Right forelimb (tissue), 1 donor: ENCODE measurements at places on chromosomes 4 and X.

GRCh38 chrX:79268788-79269187, 98.3 kb downstream of the ITM2A start:
- DNase-seq: no peak

- no peak for DNase-seq
Observed at GRCh38 chr4:148716431-148717052, 274.3 kb upstream of the NR3C2 start.

GRCh38 chr4:62454535-62454934, 1254.4 kb downstream of the ADGRL3 start:
- no peak for DNase-seq

DNA sequence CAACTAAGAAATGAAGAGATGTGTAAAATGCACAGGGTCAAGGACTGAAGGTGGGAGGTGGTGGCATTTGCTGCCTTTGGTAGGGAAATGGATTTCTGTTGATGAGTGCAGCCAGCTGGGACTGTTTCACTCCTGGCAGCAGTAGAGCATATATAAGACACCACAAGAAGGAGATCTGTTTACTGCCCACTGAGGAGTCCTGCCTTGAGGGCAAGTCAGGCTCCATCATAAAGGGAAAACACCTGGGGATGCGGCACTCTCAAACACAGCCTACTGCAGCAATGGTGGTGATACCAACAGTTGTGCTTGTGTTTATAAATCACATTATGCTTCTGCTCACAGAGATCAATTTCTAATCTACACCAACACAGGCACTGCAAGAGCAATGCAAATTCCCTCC, 222.1 kb downstream of the TACR3 start:
- no peak for DNase-seq

DNA sequence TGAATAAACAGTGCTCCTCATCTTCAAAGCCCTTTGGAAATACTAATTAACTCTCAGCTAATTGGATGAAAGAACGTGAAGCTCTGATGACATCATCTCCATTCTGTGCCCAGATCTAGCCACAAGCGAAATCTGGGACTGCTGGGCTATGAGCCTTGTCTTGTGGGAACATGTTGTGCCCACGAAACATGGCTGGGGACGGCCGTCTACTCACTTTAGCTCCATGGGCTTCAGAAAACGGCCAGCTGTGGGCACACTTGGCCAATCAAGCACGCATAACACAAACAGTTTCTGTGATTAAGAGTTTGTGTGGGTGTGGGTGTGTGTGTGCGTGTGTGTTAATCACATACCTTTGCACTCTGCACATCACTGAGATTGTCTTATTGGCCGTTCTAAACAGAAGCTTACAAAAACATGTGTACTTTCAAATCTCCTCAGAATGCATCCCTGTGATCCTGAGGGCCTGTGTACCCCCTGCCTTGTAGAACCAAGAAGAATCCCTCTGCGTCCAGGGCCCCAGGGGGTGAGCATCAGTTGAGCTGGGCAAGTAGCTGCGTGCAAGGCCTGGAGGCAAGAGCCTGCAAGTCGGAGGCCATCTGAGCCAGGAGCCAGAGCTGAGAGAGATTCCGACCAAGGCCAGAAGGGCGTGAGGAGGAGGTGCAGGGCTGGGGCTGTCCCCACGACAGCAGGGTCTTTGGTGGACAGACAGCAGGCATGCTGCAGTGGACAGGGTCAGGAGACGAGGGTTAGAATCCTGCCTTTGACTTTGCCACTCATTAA, 18.7 kb upstream of the ZNF185 start:
- DNase-seq: no peak

GRCh38 chr4:74016068-74016467, 17.6 kb upstream of the CXCL5 start:
- no peak for DNase-seq

DNA sequence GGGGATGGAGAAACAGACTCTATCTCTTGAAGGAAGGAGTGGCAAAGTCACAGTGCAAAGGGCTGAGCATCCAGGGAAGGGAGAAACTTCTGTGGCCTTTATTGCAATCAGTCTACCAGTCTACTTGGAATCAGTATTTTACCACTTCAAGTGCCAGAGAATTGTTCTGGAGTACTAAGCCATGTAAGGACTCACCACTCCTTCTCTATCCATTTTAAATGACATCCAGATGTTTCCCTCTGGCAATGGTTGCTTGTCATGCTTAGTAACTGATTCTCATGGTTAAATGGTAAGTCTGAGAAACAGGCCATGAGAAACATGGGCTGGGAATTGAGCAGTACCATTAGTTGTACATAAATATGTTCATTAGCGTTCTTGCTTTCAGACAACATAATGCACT, 21.1 kb upstream of the SMIM10 start:
- no peak for DNase-seq

GRCh38 chr4:136441629-136442282, 1090.5 kb downstream of the PCDH18 start:
- no peak for DNase-seq

- DNase-seq: no peak
Observed at GRCh38 chr4:111930659-111931058, 214.6 kb upstream of the FAM241A start.

GRCh38 chr4:95363966-95364365, 184.8 kb downstream of the UNC5C start:
- DNase-seq: no peak

DNA sequence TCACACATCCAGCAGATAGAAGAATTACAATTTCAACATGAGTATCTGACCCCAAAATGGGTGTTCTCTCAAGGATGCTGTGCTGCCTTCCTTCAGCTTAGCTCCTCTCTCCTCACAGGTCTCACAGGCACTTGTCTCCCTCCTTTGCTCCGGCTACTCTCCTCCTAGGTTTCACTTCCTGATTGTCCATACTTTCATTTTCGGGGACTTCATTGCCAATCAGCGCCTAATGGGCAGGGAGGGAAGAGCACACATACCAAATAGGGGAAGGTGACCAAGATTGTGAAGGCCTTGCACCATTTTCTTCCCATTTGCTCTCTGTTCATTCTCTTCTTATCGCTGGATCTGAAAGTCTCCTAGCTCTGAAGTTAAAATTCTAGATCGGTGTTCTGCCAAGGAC, 125.4 kb upstream of the EOLA2 start:
- no peak for DNase-seq
